ENCODE measurements at places on chromosomes 3 and 15. TPM values are rescaled to one million over a fixed set of nuclear protein-coding genes. Genes with fewer than 3 reads are reported as not detected.

GRCh38 chr15:75051191-75051608, 27.8 kb downstream of the PPCDC start:
- DNase-seq = no peak

DNA sequence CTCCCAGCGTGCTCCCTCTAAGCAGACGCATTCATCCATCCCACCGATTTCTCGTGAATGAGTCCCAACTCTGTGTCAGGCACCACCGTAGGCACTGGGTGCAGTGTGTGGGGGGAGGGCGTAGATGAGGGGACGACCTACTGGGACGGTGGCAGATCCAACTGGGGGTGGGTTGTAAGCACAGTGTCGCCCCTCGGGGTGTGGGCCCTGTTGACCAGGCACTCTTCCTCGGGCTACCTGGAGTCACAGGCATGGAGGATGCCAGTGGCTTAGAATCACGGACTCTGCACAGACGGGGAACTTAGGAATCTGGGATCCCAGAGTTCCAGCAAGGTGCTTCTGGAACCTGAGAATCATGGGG, 66.2 kb downstream of the SLC6A6 start:
- DNase-seq = no peak

DNA sequence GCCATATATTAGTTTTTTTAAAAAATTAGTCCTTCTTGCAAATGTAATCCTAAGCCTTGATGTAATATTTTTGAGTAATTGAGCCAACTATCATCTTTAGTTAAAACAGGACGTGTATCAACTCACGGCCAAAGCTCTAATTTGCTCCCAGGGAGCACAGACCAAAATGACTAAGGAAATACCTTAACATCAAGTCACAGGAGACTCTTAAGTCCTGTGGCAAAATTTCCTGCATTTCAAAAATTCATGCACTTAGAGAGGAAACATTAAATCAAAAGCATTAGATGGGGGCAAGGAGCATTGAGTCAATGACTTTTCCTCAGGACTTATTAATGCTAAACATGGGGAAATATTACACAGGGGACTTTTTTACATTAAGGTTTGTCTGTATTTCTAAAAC, 276.0 kb downstream of the MFSD1 start:
- DNase-seq = peak; percentile 89

Gene EFHB
- total RNA-seq = not detected

DNA sequence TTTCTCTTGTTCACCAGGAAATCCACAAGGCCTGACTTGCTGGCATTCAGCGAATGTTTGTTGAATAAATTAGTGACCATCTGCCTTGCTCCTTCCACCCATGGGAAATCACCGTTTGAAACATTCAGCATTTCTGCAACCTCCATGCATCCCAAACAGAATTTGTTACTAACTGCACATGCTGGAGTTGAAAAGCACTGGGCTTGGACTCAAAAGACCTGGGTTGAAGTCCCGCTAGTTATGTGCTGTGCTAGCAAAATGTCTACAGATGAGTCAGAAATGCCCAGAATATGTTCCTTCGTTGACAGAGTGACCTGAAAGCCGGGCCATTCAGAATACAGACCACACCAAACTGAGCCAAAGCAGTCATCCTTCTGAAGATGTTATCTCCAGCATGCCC, 144.6 kb downstream of the ALDH1A2 start:
- DNase-seq = peak; percentile 15

- no peak for DNase-seq
Observed at GRCh38 chr15:75186044-75186443, 15.6 kb upstream of the C15orf39 start.

DNA sequence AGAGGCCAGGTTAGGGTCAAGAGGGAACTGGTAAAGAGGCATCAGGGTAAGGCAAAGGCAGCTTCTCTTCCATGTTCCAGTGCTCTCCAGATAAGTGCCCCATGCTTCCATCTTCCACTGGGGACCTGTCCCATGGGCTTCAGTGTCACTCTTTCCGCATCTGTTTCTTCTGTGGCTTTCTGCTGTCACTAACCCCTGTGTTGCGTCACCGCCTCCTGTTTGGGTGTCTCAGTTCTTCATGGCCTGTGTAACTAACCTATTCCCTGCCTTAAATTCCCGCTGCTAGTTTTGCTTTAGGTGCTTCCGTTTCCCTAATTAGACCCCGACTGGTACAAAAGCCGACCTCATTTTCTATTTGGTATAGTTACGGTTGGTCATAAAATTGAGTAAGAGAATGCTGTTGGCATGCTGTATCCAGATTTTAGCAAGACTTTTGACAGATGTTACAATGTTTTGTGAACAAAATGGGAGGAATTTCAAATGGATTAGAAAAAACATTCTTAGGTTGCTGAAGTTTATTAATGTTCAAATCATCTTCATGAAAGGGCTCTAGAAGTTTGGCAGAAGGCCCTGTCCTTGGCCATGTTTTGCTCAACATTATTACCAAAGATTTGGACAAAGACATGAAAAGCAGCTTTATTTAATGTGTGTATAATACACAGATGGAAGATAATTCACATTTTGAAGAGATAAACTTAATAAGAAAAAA, 245.3 kb downstream of the BBX start:
- DNase-seq = no peak

Gene EFL1
- total RNA-seq = 30.1 TPM

Gene TRAIP
- 2.0 TPM for total RNA-seq

DNA sequence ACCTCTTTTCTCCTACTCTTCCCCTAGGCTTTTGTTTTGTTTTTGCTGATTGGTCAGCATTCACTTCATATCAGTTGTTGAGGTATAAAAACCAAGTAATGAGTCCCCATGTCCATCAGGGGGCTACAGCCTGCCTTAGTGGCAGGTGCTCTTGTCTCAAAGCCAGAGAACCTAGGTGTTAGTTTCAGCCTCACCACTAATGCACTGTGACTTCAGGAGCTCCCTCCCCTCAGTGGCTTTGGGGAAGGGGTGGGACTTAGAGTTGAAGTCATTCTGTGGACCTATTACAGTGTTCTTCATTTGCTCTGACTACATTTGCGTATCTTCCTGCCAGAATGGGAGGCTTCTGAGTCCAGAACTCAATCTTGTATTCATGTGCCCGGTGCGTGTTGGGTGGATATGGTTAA, 41.6 kb downstream of the NR2C2 start:
- DNase-seq = no peak

- DNase-seq = no peak
Observed at GRCh38 chr3:172334671-172335207, 113.5 kb downstream of the GHSR start.

DNA sequence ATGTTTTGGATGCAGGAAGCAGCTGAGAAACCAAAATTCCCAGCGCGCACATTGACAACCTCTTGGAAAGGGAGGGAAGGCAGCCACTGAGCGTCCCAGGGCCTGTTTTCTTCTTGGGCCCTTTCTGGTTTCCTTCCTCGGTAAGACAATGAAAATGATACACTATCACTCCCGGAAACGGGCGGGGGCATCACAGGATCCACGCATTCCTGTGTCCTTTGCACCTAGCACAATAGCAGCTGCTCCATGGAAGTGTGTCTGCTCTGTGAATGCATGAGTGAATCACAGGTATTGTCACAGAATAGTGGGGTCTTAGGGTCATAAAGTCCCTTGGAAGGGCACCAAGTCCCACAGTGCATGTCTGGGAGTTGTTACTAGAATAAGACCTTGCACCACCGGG, 6.3 kb upstream of the ITPKA start:
- peak; percentile 46 for DNase-seq

Gene ZNF662
- 1.5 TPM for total RNA-seq

- DNase-seq = no peak
Observed at GRCh38 chr3:71511037-71511436, 72.5 kb downstream of the FOXP1 start.

DNA sequence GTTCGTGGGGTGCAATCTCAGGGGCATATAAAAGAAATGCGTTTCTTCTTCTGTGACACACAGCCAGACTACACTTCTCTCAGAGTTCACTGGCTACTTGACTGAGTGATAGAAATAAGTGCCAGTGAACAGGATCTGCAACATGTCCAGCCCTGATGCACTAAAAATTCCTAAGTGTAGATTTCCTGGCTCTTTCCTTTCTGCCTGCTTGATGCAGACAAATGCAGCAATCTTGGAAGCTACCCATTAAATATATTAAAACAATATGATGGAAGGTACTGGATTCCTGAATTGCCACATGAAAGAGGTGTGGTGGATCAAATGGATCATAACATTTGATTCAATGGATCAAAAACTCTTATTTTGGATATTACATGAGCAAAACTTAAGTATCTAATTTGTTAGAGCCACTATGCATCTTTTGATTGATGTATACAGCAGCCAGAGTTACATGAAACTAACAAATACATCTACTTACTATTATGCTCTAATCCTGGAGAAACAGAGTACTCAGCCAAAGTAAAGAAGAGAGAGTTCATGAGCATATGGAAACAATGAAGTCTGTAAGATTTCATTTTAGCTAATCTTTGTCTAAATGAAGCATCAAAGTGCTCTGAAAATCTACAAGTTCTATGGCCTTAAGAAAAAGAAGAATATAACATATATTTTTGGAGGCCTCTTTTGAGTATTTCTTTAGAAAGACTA, 222.6 kb downstream of the ZNF385D start:
- DNase-seq = no peak

- DNase-seq = no peak
Observed at GRCh38 chr3:130516645-130517512, at the start of gene COL6A6. COL6A6 (plus strand) TSS chr3:130517177; CDS start chr3:130560365, 43,188 bp downstream.

DNA sequence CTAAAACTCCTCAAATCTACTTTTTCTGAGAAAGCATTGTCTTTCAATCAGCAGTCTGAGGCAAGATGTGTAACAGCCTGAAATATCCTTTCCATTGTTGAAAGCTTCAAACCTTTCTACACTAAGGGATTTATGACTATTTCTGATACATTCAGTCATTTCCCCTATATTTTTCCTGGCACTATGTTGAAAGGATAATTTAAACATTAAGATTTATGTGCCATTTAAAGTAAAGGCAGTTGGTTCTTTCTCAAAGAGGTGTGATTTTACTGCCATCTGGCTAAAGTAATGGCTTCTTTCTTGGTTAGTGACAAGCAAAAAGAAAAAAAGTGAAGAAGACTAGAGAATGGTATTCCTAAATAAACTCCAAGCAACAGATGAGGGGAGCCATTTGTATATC, 249.6 kb upstream of the COL8A1 start:
- DNase-seq = peak; percentile 15

DNA sequence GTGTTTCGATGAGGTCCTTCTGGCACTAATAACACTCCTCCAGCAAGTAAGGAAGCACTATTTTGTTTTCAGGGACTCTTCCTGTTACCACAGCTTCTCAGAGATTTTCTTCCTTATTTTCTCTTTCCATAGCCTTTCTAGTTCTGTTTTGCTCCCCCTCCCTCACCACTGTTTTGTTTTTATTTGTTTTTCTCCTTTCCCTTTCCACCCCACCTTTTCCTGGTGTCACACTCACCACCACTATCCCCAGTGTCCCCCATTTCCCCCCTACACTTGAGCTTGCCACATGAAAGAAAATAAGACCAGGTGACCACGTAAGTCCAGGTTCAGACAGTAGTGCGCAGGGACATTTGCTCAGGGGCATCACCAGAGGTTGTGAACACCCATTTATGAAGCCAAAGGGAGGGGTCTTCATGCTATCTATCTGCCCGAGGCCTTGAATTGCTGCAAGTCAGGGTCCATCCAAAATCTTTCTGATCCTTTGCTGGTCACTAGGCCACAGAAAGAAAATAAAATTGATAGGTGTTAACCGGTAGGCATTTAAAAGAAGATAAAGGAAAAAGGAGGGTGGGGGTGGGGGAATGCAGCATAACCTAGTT, 1.4 kb upstream of the RFTN1 start:
- no peak for DNase-seq

- no peak for DNase-seq
Observed at GRCh38 chr15:60626669-60627068, 147.7 kb upstream of the ICE2 start.

DNA sequence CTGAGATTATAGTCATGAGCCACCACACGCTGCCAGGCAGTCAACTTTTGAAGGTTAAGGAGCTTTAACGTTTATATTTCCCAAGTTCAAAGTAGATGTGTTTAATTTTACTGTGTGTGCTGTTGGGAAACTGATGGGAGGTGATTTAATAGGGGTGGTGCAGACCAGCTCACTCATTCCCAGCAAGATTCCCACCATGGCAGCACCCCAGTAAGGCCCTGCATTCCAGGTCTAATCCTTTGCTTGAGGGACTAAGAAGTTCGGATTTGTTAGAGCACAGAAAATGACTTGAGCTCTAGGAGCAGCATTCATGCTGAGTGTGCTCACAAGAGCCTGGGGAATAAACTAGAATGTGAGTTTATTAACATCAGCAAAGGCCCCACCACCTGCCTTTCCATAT, 25.2 kb downstream of the TSEN2 start:
- no peak for DNase-seq

DNA sequence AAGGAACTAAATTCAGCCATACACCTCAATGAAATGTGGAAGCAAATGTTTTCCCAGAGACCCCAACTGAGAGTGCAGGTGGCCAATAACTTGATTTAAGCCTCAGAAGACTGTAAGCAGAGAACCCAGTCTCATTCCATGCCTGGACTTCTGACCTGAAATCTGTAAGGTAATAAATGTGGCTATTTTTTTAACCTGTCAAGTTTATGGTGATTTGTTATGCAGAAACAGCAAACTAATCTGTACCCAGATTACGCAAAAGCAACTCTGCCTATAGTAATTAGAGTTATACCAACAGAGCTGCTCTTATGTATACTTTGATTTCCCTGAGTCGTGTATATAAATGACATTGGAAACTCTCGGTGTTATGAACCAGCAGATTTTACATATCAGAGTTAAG, 534.0 kb upstream of the NAALADL2 start:
- no peak for DNase-seq

Gene AADACL2
- total RNA-seq = not detected

Gene CFAP20DC
- 1.2 TPM for total RNA-seq

Gene SCN11A
- not detected for total RNA-seq

Gene RLBP1
- total RNA-seq = not detected

Gene ACAA1
- total RNA-seq = 42.5 TPM

GRCh38 chr3:179948740-179949139, 88.0 kb downstream of the PEX5L start:
- no peak for DNase-seq

DNA sequence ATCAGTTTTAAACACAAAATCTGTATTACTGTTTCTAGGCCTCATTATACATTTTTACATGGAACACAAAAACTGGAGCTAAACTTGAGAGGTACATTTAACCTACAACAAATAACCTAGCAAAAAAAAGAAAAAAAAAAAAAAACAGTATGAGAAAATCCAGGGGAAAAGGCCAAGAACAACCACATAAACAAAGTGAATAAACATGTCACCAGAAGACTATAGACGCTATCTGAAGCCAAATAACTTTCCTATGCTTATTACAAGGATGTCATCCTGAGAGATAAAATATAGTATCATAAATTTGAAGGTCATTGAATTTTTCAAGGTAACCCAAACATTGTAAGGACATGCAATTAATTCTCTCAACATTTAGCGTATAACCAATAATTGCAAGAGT, 911.6 kb downstream of the ROBO1 start:
- no peak for DNase-seq

Gene SLC27A2
- total RNA-seq = 7.1 TPM
